Vagina (tissue), 2 donors: ENCODE measurements at places on chromosomes 6 and 20.

DNA sequence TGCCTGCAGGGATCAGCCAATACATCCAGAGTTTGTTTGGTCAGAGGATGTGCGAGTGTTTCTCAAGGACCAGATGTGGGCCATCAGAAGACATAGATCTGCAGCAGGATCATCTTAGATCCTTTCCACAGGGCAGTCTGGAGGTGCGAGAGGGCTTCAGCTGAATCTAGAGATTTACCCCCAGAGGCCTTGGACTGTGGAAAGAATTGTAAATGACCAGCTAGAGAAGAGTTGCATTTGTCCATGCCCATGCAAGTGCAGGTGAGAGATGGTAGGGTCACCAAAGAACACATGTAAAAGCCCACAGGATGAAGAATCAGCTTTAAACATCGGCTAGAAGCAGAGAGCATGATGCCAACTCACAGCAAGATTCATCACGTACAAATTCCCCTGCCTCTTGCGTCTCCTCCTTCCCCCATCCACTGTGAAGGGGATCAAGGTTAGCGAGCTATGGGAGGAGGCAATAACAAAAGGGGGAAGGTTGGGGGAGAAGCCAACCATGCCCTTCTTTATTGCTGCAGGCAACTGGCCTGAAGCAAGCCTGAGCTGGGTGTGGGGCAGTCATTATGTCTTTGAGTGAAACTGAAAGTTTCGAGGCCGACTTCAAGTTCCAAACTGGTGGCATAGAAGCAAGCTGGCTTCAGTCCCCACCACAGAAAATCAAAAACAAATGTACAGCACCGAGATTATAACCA lies 83.5 kb downstream of the SCML4 start:
- DNase-seq = peak; percentile 76

DNA sequence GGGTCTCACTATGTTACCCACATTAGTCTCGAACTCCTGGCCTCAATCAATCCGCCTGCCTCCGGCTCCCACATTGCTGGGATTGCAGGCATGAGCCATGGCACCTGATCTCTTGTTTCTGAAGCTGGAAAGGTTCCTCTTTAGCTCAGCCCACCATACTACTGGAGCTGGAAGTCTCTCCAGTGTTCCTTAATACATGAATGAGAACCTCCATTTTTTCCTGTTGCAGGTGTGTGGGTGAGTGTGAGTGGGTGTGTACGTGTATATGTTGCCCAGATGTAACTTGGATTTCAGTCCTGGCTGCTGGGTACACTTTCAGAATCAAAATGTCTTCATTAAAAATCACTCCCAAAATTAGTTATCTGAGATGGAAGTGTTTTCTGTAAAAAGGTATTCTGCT lies 11.1 kb downstream of the PNPLA1 start:
- no peak for DNase-seq

- no peak for DNase-seq
Observed at GRCh38 chr20:16434062-16434664, 139.1 kb downstream of the KIF16B start.

- no peak for DNase-seq
Observed at GRCh38 chr6:161211380-161212035, 62.4 kb downstream of the AGPAT4 start.

GRCh38 chr6:146578054-146578453 lies 20.7 kb upstream of the ADGB start:
- no peak for DNase-seq

DNA sequence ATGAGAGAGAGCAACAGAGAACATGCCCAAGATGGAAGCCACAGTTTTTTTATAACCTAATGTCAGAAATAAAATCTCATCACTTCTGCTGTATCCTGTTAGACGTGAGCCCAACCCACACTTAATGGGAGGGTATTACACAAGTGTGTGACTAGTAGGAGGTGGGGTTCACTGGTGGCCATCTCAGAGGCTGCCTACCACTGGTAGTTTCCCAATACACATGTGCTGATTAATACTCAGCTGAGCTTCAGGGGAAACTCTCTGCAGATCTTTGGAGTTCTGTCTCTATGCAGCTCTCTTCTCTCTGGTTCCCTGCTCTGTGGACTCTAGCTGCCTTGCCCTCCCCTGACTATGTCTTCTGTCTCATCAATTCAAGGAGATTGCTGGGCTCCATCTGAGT lies 35.7 kb downstream of the CNBD2 start:
- no peak for DNase-seq

DNA sequence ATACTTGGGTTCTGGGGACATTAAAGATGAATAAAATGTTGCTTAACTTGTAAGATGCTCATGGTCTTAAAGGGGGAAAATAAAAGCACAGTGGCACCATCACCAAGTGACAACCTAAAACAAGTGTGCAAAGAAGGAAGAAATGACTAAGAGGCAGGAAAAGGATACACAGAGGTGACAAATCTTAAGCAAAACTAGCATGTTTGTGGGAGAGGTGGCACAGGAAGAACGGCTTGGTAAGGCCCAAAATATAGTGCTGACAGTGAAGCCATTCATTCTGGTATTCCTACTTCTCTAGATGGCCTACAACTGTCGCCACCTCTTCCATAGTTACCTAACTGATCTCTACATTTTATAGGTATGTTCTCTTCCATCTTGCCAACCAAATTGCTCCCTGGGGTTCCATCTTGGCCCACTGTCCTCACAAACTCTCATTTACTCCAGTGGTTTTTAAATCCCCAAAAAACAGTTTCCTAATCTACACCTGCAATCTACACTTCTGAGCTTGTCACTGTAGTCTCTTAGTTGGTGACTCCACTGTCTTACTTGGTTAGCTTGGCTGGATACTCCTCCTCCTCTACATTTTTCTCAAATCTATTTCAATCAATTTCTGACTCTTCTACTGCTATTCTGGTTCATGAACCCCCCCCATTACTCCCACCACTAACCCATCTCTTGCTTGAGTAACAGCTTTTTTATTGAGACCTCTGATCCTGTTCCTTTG lies 33.5 kb downstream of the FAM8A1 start:
- DNase-seq = no peak

DNA sequence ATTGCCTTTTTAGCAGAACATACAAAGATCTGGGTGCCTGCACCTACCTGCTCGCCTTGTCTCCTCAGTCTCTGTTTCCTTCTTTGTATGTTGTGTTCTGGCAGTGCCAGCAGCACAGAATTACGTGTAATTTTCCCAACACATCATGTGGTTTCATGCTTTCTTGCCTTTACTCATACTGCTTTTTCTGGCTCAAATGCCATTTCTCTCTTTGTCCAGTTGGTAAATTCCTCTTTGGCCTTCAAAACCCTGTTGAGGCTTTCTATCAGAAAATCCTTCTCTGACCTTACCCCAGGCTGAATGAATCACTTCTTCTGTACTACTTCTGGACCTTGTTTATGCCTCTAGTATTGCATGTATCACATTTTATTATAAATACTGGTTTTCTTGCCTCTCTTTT lies 31.8 kb downstream of the L3MBTL3 start:
- DNase-seq = no peak

DNA sequence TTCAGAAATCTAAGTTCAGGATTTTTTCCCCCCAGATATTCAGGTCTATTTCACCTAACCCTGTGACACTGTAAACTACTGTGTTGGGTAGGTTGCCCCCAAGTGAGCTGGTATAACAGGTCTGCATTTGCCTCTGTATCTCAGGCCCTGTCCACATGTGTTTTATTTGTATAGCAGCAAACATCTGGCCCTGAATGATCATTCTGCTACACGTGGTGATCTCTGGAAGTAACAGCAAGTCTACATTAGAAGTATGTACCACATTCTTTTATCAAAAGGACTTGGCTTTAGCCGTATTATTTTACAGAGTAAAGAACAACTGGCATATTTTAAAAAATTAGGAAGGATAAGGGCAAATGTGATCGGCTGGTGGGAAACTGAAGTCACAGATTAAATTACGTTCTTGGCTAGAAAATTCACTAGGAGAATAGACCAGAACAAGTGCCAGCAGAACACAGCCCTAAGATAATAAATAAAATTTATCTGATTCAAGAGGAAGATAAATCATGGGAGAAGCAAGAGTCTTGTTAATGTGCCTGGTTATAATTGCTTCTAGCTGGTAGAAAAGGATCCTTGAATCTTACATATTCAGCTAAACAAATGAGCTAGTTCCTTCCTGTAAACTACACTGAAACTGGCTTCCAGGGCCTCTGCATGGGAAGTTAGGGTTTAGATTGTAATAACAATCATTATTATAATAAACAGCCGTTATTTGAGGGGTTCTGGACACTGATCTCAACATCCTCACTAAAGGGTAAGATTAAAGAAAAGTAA lies 192.1 kb downstream of the SAMD5 start:
- no peak for DNase-seq

- no peak for DNase-seq
Observed at GRCh38 chr6:152048921-152049320, 241.4 kb downstream of the ESR1 start.

GRCh38 chr6:52345311-52345710 lies 16.6 kb upstream of the PAQR8 start:
- no peak for DNase-seq

DNA sequence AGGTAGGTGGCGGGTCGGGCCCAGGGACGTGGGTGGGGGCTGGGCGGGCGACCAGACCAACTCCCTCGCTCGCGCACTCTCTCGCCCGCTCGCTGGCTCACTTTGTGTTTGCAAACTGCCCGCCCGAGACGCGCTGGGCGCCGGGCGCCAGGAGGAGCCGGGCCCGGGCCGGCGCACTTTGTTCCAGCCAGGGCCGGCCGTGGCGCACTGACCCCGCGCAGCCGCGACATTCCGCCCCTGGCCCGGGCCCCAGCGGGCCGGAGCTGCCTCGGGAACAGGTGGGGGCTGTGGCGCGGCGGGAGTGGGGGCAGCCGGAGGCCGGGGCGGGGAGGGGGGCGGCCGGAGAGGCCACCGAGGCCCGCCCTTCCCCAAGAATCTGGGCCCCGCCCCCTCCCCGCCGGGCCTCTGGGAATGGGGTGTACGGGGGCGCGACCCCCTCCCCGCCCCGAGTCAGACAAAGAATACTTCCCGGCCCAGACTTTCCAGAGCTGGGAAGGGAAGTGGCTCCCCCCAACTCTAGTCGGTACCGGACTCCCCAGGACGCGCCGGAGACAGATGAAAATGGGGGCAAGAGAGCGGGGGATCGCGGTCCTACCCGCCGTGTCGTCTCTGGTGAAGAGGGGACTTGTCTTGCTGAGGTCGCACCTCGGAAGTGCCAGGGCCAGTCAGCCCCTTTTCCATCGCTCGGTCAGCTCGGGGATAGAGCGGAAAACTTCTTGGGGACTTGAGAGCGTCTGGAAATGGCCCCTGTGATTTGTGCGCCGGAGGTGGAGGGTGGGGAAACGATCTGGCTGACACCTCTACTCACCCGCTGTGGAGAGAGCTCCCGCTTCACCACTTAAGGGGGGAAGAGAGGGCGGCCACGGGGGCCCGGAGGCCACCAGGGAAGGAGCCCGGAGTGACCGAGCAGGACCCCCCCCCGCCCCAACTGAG lies 951 bp downstream of the FOXP4 start:
- no peak for DNase-seq

DNA sequence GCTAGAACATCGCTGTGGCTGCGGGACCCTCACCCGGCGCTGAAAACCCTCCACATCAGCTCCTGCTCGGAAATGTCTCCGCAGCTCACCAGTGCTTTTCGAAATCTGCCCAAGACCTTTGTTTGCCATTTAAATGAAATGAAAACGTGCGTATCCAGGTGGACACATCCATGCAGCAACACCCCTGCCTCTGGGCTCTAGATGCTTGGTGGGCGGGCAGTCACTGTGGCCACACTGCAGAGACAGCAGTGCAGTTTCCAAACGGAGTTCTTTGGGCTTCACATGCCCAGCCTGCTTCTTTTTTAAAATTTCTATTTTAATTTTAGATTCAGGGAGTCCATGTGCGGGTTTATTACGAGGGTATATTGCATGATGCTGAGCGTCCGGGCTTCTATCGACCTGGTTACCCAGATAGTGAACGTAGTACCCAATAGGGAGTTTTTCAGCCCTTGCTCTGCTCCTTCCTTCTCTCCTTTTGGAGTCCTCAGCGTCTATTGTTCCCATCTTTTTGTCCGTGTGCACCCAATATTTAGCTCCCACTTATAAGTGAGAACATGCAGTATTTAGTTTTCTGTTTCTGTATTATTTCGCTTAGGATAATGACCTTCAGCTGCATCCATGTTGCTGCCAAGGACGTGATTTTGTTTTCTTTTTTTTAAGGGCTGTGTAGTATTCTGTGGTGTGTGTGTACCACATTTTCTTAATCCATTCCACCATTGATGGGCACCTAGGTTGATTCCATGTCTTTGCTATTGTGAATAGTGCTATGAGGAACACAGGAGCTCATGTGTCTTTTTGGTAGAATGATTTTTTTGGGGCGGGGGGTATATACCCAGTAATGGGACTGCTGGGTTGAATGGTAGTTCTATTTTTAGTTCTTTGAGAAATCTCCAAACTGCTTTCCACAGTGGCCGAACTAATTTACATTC lies 4.8 kb upstream of the TUBB2B start:
- DNase-seq = no peak

- DNase-seq = no peak
Observed at GRCh38 chr6:13427801-13428582, 59.4 kb downstream of the GFOD1 start.

DNA sequence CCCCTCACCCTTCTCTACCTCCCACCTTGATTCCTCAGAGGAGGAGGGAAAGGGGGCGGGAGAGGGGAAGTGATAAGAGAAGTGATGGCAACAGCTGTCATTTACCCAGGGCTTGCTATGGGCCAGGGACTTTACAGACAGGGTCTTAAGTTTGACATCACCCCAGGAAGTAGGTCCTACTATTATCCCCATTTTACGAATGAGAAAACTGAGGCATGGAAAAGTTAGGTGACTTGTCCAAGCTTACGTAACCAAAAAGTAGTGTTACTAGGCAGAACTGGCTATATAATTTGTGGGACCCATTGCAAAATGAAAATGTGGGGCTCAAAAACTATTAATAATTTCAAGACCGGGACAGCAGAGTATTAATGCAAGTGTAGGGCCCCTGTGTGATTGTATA lies 10.5 kb upstream of the FANCE start:
- no peak for DNase-seq

DNA sequence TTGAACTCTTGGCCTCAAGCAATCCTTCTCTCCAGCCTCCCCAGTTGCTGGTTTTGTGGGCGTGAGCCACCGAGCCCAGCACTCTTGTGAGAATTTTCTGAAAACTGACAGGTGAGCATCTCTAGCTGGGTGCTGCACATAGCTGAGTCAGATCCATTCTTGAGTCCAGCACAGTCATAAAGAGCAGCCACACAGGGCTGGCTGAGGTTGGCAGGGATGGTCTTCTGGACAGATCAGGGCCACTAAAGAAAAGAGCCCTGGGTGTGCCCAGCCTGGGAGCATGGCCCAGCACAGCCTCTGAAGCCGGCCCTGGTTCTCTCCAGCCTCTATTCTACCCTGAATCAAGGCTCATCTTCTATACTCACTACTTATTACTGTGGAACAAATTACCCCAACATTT lies 11.5 kb downstream of the DLGAP4 start:
- no peak for DNase-seq

DNA sequence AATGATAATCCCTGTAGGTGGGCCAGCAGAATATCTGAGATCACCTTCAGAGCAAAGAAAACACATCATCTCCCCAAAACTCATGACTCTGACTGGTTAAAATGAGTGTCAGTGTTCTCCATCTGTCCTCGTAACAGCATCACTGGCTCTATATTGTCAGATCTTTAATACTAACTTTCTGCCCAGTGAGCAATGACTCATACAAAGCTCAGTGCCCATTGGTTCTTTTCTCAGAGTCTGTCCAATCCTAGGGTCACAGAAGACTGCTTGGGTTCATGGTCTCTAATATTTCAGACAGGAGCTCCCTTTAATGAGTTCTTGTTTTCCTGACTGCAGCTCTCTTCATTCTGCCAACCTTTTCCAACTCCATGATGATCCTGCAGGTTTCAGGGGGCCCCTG lies 36.4 kb downstream of the HLA-DPB1 start:
- DNase-seq = no peak
